ENCODE measurements at places on chromosomes 13 and 19.
A peak's percentile ranks its signal among the peaks of the same experiment; 100 is the strongest.

DNA sequence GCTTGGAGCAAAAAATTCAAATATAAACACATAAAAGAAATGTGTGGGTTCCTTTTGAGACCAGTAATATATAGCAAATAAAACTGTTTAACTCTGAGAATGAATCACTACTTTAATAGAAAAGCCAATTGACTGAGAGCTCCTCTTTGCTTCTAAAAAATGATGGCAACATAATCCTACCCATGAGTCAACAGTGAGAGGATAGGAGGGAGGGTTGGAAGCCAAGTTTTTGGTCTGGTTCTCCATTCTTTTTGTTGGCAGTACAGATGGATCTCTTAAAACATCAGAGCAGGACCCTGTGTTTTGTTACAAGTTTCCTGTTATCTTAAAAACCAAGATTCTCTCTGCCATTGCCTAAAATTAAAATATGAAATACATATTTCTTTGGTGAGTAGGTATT is 50.0 kb upstream of the POSTN start:
- no peak for DNase-seq

DNA sequence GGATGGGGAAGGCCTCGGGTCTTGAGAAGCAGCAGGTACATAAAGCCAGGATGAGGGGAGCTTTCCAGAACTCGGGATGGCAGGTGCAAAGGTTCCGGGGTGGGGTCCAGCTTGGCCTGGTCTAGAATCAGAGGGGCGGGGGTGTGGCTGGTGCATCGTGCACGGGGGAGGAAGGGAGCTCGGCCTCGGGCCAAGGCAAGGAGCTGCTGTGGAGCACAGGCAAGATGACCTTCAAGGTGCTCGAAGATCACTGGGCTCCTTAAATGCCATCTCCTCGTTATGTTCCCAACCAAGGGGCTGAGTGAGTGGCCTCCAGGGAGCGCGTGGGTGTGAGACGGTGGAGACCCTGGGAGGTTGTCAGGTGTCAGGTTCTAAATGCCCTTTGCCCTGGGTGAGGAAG is 16.1 kb upstream of the SIGLEC11 start:
- DNase-seq = no peak

DNA sequence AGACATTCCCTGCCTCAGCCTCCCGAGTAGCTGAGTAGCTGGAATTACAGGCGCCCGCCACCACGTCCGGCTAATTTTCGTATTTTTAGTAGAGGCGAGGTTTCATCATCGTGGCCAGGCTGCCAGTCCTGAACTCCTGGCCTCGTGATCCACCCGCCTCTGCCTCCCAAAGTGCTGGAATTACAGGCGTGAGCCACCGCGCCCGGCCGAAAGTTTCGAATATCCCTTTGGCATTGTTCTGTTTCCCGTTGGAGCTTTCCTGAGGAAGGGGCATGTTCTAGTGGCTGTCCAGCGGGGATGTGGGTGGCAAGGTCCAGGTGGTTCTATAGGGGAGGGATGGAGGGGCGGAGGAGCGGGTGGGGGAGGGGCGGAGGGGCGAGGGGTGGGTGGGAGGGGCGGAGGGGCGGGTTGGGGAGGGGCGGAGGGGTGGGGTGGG is 2.1 kb upstream of the BSG start:
- no peak for DNase-seq

- no peak for DNase-seq
Observed at GRCh38 chr13:59471106-59471505, 692.6 kb downstream of the DIAPH3 start.

- no peak for DNase-seq
Observed at GRCh38 chr13:106989876-106990275, 421.9 kb upstream of the ARGLU1 start.

- no peak for DNase-seq
Observed at GRCh38 chr13:80074143-80074752, 266.7 kb downstream of the SPRY2 start.

GRCh38 chr13:22964245-22964966 is 216.4 kb upstream of the SGCG start:
- no peak for DNase-seq

DNA sequence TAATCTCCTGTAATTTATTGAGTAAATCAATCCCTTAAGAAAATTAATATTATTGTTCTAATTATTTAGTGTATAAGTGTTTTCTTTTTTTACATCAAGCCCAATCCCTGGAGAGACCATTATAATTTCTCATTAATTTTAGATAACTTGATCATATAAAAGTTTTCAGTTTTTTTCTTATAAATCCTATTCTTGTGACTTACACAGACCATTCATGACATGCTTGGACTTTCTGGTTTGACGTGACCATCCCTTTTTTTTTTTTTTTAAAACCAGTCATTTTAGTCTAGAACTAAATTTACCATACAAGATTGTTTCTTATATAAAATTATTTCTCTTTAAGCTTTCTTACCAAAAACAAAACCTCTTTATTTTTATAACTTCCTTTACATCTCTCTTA is 5.4 kb upstream of the MTRF1 start:
- no peak for DNase-seq

GRCh38 chr13:26475176-26476110 is 82.0 kb upstream of the WASF3 start:
- DNase-seq = no peak

- DNase-seq = no peak
Observed at GRCh38 chr19:33397536-33398360, 24.2 kb downstream of the CEBPG start.

GRCh38 chr13:61880578-61881283 is 465.1 kb upstream of the PCDH20 start:
- no peak for DNase-seq

- DNase-seq = no peak
Observed at GRCh38 chr13:45732916-45733315, 30.8 kb downstream of the CBY2 start.

DNA sequence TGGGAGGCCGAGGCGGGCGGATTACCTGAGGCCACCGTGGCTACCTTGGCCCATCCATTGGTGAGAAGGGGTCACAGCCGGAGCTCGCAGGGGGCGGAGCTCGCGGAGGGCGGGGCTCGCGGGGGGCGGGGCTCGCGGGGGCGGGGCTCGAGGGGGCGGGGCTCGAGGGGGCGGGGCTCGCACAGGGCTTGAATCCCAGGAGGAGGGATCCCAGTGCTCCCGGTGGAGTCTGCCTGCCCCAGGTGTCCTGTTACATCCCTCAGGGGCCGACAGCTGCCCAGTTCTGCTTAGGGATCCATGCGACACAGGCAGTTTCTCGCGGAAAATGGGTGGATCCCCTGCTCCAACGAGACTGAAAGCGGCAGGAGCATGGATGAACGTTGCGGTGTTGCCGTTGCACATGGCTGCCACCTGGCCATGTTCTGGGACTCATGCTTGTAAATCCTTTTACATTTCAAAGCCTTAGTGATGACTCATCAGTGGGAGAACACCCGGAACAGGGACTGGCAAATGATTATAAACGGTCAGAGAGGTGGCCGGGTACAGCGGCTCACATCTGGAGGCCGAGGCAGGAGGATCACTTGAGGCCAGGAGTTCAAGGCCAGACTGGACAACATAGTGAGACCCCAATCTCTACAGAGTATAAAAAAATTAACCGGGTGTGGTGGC is 25.1 kb downstream of the TMPRSS9 start:
- DNase-seq = no peak

- no peak for DNase-seq
Observed at GRCh38 chr19:19546751-19547162, 8.7 kb downstream of the CILP2 start.

DNA sequence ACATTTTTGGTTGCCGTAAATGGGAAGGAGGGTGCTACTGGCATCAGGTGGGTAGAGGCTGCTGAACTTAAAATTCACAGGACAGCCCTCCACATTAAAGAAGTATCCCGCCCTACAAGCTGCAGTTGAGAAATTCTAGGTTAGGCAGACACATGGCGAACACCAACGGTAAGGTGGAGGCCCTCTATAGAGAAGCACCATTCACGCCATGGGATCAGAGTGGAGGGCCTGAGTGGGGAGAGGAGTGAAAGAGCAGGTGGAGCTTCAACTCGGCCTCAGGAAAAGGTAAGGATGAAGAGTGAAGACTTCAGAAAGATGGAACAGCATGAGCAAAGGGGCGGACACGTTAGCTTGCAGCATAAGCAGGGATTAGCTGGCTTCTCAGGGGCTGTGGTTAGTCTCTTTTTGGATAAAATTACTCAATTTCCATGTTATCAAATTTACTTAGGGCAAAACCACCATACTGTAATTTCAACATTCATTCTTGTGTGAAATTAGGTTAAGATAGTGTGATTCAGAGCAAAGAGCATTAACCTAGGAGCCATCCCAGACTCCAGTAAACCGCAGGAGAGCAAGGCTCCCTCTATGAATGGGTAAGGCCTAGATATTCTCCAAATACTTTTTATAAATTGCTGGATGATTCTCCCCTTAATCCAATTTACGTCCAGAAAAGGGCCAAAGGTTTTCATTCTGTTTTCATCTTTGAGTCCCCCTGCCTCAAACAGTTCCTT is 1.2 kb downstream of the EEF1AKMT1 start:
- DNase-seq = no peak

DNA sequence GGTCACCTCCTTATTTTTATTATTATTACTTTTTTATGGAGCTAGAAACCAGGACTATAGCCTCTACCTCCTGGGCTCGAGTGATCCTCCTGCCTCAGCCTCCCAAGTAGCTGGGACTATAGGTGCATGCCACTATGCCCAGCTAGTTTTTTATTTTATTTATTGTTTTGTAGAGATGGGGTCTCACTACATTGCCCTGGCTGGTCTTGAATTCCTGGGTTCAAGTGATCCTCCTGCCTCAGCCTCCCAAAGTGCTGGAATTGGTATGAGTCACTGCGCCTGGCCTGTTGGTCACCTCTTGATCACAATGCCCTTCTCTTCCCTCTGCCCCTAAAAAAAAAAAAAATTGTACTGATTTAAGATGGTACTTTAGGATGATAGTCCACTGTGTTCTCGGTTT is 20.4 kb downstream of the MRPS12 start:
- DNase-seq = no peak

DNA sequence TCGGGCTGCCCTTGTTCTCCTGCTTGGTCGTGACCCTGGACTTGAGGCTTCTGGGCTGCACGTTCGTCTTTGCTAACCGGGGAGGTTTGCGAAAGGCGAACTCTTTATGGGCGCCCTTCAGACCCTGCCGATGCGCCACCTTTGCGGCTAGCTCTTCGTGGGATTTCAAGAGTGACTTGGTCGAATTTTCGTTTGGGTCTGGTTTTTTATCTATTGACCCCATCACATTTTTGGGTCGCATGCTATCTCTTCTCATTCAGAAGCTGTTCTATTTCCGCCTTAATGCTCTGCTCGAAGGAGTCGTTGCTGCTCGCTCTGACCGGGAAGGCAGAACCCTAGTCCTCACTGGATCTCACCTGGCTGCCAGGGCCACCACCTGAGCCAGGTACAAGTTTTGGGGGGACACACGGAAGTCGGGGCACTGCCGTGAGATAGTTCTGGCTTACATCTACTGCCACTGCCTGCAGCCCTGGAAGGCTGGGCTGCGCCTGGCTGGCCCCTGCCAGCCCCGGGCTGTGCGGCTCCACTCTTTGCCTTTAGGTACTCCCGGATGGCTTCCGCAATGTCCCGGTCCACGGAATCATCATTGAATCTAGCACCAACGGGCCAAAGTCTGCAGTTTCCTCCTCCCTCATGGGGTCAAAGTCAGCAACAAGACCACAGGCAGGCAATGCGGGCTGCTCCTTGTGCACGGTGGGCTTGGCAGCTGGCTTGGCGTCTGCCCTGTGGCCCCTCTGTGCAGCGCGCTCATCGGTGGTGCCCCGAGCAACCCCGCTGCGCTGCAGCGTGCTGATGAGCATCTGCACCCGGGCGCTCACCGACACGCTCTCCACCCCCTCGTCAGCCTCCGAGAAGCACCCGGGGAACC is 16.2 kb downstream of the RB1 start:
- no peak for DNase-seq

- no peak for DNase-seq
Observed at GRCh38 chr19:29812881-29813275, 1.1 kb downstream of the CCNE1 start.

- DNase-seq = no peak
Observed at GRCh38 chr13:52650731-52651130, 1.9 kb upstream of the SUGT1 start.

- DNase-seq = no peak
Observed at GRCh38 chr13:46553521-46553885, 533 bp downstream of the LRCH1 start.

- peak; percentile 49 for DNase-seq
Observed at GRCh38 chr19:6551607-6552450, 21.0 kb downstream of the TNFSF9 start.

GRCh38 chr13:76523740-76524340 is 362.4 kb downstream of the KCTD12 start:
- DNase-seq = no peak

GRCh38 chr13:85521657-85522056 is 277.6 kb downstream of the SLITRK6 start:
- no peak for DNase-seq

- no peak for DNase-seq
Observed at GRCh38 chr19:2477732-2478191, 1.8 kb downstream of the GADD45B start.

- DNase-seq = no peak
Observed at GRCh38 chr19:31781542-31781941, 432.3 kb upstream of the TSHZ3 start.

- DNase-seq = no peak
Observed at GRCh38 chr19:51501594-51502263, at the start of gene SIGLEC12. SIGLEC12 (minus strand) TSS chr19:51501800; CDS start chr19:51501733, 67 bp downstream.

GRCh38 chr13:61765181-61765742 is 349.6 kb upstream of the PCDH20 start:
- DNase-seq = no peak

DNA sequence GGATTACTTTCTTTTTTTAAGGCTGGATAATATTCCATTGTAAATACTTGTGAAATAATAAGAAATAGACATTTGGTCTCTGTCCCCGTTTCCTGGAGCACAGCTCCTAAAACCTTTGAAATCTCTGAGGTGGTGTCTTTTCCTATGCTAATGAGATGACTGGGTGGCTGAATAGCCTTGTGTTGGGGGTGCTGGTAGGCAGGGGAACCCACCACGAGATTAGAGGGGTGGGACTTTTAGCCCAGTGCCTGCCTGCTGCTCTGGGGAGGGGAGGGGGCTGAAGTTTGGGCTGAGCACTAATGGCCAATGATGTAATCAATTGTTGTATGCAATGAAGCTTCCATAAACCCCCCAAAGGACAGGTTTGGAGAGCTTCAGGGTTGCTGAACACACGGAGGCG is 175.7 kb downstream of the FGF9 start:
- no peak for DNase-seq

DNA sequence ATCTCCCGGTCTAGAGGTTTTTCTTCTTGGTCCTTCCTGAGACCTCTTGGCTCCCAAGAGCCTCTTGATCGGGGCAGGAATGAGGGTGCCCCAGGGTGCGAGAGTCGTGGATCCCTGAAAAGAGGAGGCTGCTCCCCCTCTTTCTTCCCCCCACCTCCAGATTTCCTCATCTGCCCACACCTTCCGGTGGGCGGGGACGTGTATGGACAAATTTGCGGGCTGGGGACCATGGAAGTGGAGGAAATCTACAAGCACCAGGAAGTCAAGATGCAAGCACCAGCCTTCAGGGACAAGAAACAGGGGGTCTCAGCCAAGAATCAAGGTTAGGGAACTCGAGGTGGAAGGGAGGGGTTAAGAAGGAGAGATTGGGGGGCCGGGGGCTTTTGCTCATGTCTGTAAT is at the start of gene MCEMP1:
MCEMP1 (plus strand) TSS at position 237 of the 400 bp plus-strand sequence; CDS start at position 268, 31 bp downstream.
- no peak for DNase-seq
